ENCODE measurements at places on chromosomes 16 and 17. TPM values are rescaled to one million over a fixed set of nuclear protein-coding genes. Genes with fewer than 3 reads are reported as not detected.
A peak's percentile ranks its signal among the peaks of the same experiment; 100 is the strongest.

DNA sequence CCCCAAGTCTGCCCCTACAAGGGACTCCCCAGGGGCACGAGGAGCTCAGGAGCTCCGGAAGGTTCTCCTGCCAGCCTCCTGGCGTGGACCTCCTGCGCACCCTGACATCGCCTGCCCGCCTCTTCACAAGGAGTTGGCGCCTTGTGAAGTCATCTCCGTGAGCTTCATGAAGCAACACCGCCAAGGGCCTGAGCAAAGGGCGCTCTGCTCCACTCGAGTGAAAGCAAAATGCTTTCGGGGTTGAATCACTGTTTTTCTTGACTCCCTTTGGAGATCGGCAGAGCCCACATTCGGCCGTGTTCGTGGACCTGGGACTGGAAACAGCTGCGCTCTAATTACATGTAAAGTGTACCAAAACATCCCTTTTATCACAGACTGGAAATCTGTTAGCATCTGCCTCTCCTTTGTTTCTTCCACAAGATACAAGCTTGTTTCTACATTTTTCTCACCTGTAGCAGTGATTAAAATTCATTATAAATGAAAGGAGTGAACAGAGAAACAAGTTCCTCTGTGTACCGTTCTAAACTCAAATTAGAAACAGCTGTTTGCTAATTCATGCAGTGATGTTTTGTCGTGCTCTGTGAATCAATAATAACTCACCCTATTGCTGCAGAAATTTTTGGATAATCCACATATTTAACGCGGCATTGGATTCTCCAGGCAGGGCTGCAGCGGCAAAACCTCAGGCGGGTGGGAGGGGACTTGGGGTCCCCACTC lies 203.3 kb downstream of the ZNF423 start:
- no peak for DNase-seq

NOS2 gene
- total RNA-seq = 0.91 TPM

GRCh38 chr16:799111-799947 lies 1.2 kb downstream of the GNG13 start:
- no peak for DNase-seq

DNA sequence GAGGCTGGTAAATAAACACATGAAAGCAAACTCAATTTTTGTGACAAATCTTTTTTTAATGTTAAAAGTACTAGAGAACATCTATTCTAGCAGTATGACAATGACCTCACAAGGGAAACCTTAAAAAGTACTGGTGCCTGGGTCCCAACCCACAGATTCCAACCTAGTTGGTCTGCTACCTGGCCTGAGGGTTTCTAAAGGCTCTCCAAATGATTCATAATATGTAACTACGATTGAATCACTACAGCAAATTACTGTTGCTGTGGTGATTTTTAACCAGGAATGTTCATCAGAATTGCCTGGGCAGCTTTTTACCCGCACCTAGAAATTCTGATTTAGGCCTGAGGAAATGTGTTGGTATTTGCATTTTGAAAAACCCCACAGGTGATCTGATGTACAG lies 26.1 kb downstream of the CDR2 start:
- no peak for DNase-seq

GRCh38 chr17:17946093-17946492 lies 26.1 kb downstream of the TOM1L2 start:
- DNase-seq = no peak

- no peak for DNase-seq
Observed at GRCh38 chr17:36885153-36885735, 52.0 kb upstream of the LHX1 start.

BCL6B gene
- total RNA-seq = 0.41 TPM

GRCh38 chr17:27888945-27889344 lies 4.2 kb downstream of the LYRM9 start:
- DNase-seq = no peak

GUCY2D gene
- not detected for total RNA-seq

DNA sequence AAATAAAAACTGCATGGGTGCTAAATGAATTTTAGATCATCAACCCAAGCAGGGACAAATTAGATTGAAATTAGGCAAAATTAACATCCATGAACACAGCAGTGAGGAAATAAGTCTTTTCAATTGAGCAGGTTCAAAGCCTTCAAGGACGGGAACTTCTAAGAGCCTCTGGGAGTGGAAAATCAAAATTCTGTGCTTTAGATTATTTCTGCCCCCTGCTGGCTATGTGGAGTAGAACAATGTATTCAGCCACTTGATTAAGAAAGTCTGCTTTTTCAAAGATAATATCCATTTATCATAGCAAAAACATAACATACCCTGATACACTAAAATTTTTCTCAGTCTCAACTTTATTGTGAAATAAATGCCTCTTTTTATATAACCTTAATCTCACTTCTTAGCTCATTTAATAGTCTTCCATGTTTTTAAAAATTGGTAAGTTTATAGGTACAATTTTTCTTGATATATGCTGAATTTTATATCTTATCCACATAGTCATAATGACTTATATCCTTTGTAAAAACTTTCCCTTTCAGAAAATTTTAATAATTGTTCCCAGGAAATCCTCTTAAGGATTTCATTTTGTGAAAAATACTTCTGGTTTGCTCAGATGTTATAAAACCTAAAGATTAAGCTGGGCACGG lies 28.1 kb upstream of the NOL11 start:
- peak; percentile 62 for DNase-seq

GRCh38 chr16:72042157-72042660 lies 12.1 kb upstream of the HP start:
- DNase-seq = no peak

GRCh38 chr17:5133311-5133710 lies 17.5 kb downstream of the USP6 start:
- no peak for DNase-seq

DNA sequence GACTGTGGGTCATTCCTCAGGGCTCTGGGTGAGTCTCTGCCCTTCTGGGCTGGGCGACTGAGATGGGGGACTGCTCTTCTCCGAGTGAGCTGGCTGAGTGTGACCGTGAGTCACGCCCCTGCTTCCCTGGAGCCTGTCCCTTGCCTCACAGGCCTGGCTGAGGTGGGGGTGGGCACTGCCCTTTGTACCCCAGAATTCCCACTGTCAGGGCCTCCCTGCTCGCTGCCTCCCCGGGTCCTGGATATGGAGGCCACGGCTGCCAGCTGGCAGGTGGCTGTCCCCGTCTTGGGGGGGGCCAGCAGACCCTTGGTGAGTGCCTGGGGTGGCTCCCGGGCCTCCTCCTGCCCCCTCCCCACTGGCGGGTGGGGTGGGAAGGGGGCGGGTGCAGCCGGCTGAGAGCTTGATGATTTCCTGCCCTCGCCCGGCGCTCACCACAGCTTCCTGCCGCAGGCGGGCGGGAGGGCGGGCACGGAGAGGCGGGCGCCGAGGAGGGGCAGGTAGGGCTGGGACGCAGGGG lies at the start of gene LAT:
Gene LAT (plus strand): TSS at position 434 of the 517 bp plus-strand sequence. CDS start 366 bp downstream, outside the sequence.
- DNase-seq = no peak

- no peak for DNase-seq
Observed at GRCh38 chr17:59046192-59046591, 60.5 kb downstream of the TRIM37 start.

SLC38A10 gene
- 59.6 TPM for total RNA-seq

GRCh38 chr17:44176671-44177501 lies 6.4 kb downstream of the ASB16 start:
- no peak for DNase-seq

DNA sequence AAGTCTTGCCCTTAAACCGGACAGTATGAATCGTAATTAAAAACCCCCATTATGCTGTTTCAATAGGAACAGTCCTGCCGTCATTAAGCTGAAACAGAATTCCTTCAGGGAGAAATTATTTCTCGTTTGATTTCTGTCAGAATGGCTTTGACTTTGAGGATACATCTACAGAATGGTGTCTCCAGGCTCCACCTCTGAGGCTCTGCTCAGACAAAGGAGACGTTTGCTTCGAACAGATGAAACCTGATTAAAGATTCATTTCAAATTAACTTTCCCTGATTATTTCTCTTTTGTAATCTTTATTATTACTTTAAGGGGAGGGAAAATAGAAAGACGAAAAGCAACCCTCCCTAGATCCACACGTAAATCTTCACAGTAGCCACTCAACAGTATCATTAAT lies 106.9 kb downstream of the TMEM114 start:
- DNase-seq = no peak

PPP1R1B gene
- not detected for total RNA-seq

DNA sequence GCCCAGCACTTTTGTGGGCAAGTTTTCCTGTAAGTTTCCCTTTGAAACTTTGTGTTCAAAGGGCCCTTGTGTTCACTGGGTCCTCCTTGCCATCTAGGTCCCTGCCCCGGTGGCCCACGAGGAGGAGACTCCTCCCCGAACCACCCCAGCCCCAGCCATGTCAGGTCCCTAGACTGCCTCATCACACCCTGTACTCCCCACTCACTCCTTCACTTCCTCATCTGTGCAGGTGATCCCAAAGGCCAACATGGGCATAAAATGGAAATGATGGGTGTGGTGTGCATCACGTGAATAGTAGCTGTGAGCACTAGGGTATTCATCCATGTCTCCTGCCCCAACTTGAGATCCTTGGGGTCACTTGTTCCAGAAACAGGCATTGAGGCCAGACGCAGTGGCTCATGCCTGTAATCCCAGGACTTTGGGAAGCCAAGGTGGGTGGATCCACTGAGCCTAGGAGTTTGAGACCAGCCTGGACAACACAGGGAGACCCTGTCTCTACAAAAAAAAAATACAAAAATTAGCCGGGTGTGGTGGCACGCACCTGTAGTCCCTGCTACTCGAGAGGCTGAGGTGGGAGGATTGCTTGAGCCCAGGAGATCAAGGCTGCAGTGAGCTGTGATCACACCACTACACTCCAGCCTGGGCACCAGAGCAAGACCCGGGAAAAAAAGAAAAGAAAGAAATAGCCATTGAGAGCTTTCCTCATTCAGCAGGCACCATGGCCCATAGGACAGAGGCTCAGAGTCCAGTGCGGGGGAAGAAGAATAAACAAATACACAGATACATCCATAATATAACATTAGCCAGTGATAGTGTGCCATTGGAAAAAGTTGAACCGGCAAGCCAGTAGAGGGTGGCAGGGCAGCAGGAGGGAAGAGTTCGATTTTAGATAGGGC lies 74.5 kb downstream of the KATNIP start:
- DNase-seq = no peak

DNA sequence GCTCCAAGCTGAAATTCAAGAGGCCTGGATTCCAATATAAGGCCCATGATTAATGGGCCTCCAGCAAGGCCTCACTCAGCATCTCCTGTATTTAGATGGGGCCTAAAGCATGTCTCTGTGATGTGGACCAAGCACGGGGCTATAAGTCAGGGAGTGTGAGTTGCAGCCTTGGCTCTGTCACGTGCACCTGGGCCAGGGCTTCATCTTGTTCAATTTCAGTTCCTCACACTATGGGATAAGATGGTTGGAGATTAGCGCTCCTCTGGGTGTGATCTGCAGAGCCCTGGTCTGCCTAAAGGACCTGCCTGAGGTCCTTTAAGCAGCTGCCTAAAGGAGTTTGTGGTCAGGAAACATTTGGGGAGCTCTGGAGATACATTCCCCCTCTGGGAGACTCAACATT lies 25.2 kb downstream of the KLHL36 start:
- DNase-seq = no peak

DNA sequence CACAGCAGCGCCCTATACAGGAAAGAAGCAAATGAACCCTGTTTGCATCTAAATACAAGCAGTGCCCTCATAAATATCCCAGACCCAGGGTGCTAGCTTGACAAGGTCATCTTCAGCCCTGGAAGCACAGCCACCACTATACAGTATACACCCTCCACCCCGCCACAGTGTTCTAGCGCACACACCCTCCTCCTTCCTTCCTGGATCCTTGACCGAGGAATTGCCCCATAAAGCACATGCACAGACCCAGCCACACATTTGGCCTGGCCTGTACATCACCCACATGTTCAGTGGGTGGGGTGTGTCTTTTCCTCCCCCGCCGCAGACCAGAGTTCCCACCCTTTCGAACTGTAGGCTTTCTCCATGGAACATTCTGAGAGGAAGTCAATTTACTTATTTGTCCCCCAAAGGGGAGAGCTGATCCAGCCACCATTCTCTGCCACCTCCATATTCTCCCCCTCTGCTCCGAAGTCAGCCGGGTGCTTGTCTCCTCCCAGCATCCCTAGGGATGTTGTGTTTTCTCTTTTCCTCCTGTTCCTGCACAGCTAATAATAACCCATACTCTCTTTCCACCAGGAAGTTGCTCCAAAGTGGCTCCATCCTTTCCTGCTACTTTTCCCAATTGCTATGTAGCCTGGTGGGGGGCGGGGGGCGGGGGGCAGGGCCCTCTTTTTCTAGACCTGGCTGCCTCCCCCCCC lies 6.6 kb downstream of the ABI3 start:
- DNase-seq = no peak

- no peak for DNase-seq
Observed at GRCh38 chr17:66711881-66712321, 123.0 kb upstream of the CACNG5 start.

GRCh38 chr16:56316545-56316944 lies 108.8 kb downstream of the AMFR start:
- no peak for DNase-seq

GP1BA gene
- not detected for total RNA-seq

DNA sequence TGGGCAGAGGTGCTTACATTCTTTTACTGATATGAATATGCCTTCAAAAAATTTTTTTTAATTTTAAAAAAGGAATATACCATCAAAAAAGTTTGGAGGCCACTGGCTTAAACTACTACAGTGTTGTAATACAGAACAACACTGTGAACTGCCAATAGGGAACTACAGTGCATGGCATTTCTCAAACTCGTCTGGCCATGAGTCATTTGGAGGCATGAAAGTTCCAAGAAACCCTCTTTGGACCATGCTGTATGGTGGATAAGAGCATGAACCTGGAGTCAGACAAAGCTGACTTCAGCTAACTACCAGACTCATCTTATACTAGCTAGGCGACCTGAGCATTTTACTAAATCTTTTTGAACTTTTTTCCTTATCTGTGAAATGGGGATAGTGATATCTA lies 9.2 kb upstream of the NF1 start:
- no peak for DNase-seq

PKMYT1 gene
- total RNA-seq = 82.2 TPM

HIC1 gene
- 0.37 TPM for total RNA-seq

DNA sequence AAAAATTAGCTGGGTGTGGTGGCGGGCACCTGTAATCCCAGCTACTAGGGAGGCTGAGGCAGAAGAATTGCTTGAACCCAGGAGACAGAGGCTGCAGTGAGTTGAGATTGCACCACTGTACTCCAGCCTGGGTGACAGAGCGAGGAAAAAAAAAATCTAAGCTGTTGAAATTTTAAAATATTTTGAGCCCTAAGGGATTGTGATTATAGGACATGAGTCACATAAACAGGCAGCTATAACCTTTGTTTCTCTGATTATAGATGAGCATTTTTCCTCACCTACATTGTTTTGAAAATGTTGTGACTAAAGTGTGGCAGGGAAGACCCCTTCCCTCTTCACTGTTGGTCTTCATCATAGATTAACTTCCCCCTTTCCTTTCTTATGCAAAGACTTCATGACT lies 135.5 kb downstream of the MGAT5B start:
- DNase-seq = no peak
